ENCODE measurements at places on chromosomes 13 and 19.

DNA sequence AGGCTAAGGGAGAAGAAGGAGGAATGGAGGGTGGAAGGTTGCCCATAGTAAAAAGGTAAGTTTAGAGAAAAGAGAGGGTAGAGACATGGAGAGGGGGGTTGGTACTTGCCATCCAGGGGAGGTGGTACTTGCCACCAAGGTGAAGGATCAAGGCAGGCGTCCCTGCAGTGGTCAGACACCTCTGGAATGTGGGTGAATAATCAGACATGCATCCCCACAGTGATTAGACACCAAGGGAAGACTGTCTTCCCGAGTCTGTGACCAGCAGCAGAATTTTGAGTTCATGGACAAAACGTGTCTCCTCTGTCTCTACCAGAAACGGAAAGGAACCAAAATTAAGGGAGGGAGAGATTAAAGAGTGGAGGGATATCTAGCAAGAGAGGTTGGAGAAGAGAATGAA is 27.1 kb upstream of the IGFL1 start:
- no peak for DNase-seq

GRCh38 chr19:54136086-54136863 is 1.3 kb upstream of the CNOT3 start:
- no peak for DNase-seq

- no peak for DNase-seq
These were observed 31.8 kb upstream of the DPP9 start for GRCh38 chr19:4755459-4755858.

DNA sequence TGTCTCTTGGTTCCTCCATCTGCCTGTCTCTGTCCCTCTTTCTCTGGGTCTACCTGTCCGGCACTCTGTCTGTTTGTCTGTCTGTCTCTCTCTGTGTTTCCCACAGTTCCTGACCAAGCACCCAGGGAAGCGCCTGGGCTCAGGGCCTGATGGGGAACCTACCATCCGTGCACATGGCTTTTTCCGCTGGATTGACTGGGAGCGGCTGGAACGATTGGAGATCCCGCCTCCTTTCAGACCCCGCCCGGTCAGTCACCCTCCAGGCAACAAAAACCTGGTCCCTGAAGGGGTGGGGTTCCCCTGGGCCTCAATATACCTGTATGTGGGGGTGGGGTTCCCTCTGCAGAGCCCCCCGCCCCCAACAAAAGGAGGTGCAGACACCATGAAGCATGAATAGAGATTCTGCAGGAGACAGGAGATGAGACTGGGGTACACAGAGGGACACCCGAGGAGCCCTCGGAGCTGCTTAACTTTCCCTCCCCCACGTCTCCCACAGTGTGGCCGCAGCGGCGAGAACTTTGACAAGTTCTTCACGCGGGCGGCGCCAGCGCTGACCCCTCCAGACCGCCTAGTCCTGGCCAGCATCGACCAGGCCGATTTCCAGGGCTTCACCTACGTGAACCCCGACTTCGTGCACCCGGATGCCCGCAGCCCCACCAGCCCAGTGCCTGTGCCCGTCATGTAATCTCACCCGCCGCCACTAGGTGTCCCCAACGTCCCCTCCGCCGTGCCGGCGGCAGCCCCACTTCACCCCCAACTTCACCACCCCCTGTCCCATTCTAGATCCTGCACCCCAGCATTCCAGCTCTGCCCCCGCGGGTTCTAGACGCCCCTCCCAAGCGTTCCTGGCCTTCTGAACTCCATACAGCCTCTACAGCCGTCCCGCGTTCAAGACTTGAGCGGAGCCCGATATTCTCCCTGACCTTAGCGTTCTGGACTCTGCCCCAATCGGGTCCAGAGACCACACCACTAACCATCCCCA is 2.6 kb upstream of the CACNG7 start:
- peak; percentile 45 for DNase-seq

GRCh38 chr13:112443191-112443994 is 67.2 kb downstream of the SPACA7 start:
- no peak for DNase-seq

DNA sequence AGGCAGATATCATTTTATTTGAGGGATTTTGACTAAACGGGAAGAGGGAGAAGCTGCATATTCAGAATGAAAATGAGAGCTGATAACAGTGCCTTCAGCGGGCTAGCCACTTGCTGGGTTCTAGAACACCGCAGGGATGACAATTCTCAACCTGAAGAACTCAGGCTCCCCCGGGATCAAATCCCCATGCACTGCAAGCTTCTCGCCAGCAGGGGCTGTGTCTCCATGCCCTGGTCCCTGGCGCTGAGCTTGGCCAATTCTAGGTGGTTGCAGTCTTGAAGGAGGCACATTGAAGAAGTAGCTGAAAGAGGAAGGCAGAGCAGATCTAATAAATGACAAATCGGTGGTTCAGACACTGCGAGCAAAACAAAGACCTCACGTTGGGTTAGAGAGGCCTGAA is 128.7 kb downstream of the UQCRFS1 start:
- DNase-seq = no peak

DNA sequence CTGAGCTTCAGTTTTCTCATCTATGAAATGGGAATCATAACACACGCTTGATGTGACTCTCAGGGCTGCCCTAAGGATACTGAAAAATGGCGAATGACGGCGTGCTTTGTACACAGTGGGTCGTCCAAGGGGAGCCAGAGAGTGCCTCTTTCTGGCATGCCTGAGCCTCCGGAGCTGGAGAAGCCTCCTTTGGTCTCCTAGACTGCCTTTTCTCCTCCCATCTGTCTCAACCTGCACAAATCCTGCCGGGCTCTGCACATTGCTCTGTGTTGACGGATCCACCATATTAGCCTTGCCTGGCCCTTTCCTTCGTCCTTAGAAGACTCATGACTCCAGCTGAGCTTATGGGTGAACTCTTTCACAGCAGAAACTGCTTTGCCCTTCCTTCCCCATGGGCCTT is 220.9 kb downstream of the TSHZ3 start:
- no peak for DNase-seq

DNA sequence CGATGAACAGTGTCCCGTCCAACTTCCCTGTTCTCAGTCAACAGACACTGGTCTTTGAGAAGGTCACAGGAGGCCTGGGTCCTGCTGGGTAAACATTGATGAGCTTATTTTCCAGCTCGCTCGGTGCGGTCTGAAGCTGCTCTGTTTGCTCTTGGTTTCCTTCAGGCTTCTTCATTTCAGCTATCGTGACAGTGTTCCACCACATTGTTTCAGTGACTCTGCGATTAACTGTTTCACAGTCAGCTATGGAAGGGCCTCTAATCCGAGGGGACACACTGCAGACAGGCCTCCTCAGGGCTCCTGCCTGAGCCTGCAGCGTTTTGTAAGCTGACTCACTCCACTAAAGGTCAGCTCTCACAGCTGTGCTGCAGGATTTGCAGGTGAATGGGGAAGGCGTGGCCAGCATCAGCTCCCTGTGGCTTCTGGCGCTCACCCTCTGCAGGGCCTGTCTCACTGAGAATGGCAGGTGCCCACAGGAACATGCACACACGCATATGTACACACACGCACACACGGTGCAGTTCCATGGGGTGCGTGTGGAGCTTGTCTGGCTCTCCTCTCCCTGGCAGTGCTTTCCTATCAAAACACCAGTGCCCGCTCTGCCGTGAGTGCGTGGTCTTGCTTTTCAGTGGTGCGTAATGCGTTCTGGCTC is 62.9 kb upstream of the MCF2L start:
- DNase-seq = no peak

DNA sequence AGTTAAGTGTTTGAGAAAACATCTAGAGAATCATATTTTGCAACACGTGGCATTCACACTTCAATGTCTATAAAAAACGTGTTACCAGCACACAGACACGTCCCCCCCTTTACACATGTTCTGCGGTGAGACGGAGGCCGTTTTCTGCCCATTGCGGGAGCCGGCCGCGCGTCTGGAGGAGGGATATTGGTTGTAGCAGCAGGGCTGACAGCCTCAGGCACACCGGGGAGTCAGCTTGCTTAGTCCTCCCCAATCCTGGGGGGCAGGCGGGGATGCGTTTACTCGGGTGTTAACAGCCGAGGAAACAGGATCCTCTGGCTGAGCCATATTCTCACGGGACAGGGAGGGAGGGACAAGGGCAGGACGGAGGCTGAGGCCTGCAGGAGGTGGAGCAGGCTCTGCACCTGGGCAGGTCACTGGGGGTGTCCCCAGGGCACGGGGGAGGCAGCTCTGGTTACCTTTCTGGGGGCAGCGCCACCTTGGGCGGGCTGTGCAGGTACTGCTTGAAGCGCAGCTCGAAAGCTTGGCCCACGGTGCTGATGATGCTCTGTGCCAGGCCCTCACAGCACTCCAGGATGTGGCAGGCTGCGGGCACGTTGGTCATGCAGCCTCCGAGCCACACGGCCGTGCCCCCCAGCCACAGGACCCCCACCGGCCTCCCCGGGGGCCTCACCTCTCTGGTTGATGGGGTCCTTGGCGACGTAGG is 25.0 kb downstream of the SHC2 start:
- DNase-seq = no peak

GRCh38 chr13:90246687-90247345 is 1100.7 kb upstream of the MIR17HG start:
- DNase-seq = no peak

GRCh38 chr19:3549816-3550215 is 7.6 kb downstream of the MFSD12 start:
- DNase-seq = no peak

DNA sequence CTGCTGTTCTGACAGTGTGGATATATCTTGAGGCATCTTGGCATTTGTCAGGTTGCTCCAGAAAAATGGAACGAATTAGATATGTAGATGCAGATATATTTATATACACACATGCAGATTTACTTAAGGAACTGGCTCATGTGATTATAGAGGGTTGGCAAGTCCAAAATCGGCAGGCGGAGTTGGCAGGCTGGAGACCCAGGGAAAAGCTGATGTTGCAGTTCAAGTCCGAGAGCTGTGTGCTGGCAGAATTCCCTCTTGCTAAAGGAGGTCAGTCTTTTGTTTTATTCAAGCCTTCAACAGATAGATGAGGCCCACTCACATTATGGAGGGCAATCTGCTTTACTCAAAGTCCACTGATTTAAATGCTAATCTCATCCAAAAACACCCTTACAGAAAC is 24.4 kb upstream of the CSNK1A1L start:
- no peak for DNase-seq

DNA sequence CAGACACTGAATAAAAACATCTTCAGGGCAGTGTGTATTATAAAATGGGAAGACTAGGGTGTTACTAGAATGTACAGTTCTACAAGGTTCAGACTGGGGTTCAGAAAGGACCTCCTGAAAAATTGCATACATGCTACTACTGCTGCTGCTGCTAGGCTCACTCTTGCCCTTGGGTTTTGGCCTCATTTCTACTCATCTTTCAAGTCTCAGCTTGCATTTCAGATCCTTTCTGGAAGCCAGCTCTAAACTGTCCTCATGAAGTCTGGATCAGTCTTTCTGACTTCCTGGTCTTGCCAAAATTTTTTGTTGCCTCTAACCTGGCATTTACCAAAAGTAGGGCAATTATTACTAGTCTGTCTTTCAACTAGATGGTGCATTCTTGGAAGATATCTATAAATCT is 393.3 kb downstream of the DIAPH3 start:
- no peak for DNase-seq

GRCh38 chr13:71054358-71054757 is 812.6 kb downstream of the DACH1 start:
- no peak for DNase-seq

DNA sequence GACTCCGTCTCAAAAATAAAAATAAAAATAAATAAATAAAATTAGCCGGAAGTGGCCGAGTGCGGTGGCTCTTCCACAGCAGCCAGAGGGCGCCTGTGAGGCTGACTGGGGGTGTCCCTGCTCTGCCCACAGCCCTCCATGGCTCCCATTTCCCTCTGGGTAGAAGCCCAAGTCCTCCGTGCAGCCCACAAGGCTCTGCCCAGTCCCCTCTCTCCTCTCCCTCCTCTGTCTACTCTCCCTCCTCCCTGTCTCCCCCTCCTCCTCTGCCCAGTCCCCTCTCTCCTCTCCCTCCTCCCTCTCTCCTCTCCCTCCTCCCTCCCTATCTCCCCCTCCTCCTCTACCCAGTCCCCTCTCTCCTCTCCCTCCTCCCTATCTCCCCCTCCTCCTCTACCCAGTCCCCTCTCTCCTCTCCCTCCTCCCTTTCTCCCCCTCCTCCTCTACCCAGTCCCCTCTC is 20.4 kb downstream of the MISP start:
- DNase-seq = peak; percentile 25

- DNase-seq = no peak
These were observed 362.1 kb downstream of the EFNB2 start for GRCh38 chr13:106173346-106173745.

GRCh38 chr13:41680900-41681299 is 223.6 kb downstream of the RGCC start:
- no peak for DNase-seq

- DNase-seq = no peak
These were observed 2801.9 kb downstream of the PCDH9 start for GRCh38 chr13:64428196-64428595.

DNA sequence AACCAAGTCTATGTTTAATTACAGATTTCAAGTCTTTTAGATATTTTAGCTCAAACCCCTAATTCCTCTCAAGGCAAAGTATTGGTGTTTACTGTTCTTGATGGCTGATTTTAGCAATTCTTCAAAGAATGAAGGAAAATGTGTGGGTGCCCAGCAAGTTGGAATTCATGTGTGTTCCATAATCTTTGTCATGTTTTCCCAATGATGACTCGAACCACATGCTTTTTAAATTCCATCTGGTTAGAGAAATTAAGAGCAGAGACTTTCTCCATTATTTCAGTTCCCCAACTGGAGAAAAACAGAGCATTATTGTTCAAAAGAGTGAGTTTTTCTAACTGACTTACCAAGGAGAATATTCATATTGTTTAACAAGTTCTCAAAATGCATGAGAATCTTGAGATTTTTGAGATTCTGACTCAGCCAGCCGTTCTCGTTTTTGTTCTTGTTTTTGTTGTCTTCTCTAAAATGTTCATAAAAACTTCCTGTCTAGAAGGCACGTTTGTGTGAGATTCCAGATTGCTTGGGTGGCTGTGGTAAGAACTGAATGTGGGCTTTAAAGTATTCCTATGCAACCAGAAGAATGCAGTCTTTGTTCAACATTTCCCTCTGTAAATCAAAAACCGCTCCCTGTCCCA is 404.7 kb downstream of the IRS2 start:
- no peak for DNase-seq

GRCh38 chr19:18672044-18672451 is 11.4 kb upstream of the CRTC1 start:
- DNase-seq = no peak

GRCh38 chr13:106350208-106350607 is 185.3 kb downstream of the EFNB2 start:
- DNase-seq = no peak

- no peak for DNase-seq
These were observed 1585.4 kb downstream of the EFNB2 start for GRCh38 chr13:104949840-104950740.

- DNase-seq = no peak
These were observed 56.7 kb upstream of the WASF3 start for GRCh38 chr13:26500618-26501320.

- no peak for DNase-seq
These were observed 81.2 kb upstream of the KCTD15 start for GRCh38 chr19:33715462-33715861.

DNA sequence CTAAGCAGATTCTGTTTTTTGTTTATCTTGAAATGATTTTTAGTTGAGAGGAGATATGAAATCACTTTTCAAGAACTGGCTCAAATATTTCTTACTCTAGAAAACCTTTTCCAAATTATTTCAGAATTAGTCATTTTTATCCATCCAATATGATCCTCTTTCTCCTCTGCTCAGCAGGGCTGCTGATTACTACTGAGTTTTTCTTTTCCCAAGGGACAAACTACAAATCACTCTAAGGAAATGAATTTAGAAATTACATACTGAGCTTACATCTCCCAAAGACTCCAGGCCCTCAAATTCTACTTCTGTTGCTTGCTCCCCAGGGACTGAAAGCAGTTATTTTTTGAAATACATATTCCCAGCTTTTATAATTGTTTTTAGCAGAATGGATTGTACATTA is 87.4 kb upstream of the UFM1 start:
- no peak for DNase-seq
